ENCODE measurements at places on chromosomes 1 and 21.

DNA sequence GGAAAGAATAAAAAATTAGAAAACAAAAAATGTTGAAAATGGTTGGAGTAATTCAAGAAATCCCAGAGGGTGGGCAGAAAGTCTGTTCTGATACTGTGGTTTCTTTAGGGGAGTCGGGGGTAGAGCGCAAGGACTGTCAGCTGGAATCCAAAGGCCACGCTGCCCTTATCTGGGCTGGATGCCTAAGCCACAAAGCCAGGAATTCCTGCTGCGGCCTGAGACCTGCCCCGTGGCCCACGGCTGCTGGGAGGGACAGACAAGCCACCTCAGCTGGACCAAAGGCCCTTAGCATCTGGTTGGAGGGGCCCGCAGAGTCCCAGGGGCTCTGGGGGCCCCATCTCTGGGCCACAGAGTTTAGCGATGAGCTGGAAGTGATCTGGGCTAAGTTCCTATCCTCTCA lies 60.2 kb downstream of the DMRTB1 start:
- DNase-seq, result no peak

DNA sequence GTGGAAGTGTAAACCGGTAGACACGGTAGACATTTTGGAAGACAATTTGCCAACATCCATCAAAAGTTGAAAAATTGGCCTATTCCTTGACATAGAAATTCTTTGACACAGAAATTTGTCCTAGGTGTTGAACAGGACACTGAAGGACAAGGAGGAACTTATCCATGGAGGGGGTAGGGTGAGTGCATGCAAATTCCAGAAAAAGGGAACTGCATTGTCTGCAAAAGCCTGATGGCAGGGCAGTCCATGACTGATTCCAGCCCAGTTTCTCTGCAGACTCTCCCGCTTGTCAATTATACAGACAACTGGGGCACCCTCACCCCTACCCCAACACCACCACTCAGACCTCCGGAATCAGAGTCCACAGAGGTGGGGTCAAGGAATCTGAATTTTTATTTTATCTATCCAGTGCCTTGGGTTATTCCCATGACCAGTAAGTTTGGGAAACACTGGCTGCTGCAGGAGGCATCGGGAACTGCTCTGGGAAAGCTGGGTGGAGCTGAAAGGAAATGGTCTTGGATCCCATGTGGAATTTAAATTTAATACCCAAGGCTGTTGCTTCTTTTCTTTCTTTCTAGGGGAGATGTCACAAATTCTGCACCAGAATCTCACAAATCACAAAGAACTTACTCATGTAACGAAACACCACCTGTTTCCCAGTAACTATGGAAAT lies 103.3 kb upstream of the SLC45A1 start:
- no peak for DNase-seq

DNA sequence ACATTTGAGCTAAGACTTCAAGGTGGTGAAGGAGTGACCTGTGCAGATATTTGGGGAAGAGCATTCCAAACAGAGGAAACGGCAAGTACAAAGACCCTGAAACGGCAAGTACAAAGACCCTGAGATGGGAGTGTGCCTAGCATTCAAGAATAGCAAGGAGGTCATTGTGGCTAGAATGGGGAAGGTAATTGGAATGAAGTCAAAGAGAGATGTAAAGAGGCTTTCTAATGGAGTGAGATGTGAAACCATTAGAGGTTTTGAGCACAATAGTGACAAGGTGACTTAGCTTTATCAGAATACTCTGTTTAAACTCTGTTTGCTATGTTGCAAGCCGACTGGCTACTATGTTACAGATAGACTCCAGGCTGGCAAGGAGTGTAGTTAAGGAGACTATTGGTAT lies 4.4 kb downstream of the CDC7 start:
- no peak for DNase-seq

- DNase-seq, result no peak
Measured at GRCh38 chr1:29299446-29299845, 63.1 kb downstream of the PTPRU start.
